Adrenal gland (tissue), 19 donors: ENCODE measurements at places on chromosomes 12 and 14. TPM values are rescaled to one million over a fixed set of nuclear protein-coding genes. Genes with fewer than 3 reads are reported as not detected.

DNA sequence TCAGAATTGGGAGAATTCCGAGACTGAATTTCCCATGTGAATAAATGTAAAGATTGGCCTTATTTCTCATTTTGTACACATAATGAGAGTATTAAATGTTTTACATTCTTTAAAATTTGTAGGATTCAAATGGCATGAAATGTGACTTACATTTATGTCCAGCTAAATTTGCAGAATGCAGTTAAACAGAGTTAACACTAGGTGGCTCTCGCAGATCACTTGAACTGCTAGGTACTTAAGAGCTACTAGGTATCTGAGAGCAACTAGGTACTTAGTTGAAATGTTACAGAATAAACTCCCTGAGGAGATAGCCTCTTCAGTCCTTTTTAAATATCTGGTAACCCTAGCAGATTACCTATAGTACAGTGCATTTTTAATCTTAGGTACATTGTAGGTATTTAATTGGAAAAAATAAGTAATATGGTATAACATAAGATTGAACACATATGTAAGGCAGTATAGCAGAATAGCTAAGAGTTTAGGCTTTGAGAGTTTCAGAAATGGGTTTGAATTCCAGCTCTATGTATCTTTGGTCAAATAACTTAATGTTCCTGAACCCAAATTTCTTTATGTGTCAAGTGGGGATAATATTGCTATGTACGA lies 73.8 kb downstream of the KIAA0586 start:
- no peak for DNase-seq

The LRRIQ1 gene
- not detected for total RNA-seq

DNA sequence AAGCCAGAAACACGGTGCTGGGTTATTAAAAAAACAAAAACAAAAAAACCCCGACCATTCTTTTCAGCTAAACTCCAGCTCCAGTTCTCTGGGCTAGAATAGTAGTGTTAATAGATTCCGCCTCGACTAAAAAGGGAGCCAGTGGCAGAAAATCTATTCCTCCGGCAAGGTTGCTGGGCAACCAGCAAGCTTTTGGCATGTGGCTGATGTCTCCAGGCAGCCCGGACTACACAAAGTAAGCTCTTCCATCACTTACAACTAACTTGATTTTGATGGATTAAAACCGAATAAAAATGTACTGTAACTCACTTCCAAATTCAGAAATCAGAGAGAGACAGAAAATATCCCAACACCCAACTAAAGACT lies 126.4 kb upstream of the FOXN3 start:
- no peak for DNase-seq

GRCh38 chr14:74457565-74457895 lies 31.5 kb upstream of the SYNDIG1L start:
- DNase-seq: no peak

The KRT82 gene
- total RNA-seq: not detected

The HCAR1 gene
- not detected for total RNA-seq

- DNase-seq: no peak
These were observed 2.3 kb downstream of the FOXA1 start for GRCh38 chr14:37592482-37593408.

GRCh38 chr14:64244279-64244678 lies 49.9 kb downstream of the ESR2 start:
- DNase-seq: peak; percentile 89

The SLC24A4 gene
- 1.9 TPM for total RNA-seq

The KITLG gene
- total RNA-seq: 3.9 TPM
